ENCODE measurements at places on chromosomes 5 and 9.

DNA sequence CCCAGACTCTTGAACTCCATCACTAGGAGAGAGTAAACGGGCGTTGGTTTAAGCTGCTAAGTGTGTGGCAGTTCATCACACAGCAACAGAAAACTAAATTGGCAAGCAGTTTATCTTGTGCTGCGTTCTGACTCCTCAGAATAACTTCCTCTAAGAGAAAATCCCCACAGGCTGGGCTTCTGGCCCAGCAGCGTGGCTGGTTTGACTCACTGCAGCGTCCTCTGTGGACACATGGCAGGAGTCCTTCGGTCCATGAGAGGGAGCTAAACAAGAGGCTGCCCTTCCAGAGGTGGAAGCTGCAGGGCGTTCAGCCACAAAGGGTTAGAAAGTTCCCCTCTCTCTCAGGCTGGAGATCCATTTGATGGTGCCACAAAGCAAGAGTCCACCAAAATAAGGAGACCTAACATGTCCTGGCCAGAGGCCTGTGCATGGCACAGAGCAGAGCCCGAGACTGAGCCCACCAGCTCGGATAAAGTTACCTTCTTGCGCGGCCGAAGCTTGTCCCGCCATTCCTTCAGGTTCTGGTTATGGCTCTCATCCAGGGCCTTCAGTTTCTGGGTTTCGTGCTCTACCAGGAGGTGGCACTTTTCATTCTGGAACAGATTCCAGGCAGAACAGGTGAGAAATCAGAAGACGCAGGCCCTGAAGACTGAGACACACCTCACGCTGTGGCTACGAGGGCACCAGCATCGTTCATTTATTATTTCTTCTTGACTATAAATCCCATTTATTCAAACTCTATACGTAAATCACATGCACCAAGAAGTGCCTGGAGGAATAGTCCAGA, 46.2 kb upstream of the FBXW11 start:
- no peak for DNase-seq

- peak; percentile 85 for DNase-seq
These were observed 169.1 kb upstream of the PIK3R1 start for GRCh38 chr5:68046445-68046844.

DNA sequence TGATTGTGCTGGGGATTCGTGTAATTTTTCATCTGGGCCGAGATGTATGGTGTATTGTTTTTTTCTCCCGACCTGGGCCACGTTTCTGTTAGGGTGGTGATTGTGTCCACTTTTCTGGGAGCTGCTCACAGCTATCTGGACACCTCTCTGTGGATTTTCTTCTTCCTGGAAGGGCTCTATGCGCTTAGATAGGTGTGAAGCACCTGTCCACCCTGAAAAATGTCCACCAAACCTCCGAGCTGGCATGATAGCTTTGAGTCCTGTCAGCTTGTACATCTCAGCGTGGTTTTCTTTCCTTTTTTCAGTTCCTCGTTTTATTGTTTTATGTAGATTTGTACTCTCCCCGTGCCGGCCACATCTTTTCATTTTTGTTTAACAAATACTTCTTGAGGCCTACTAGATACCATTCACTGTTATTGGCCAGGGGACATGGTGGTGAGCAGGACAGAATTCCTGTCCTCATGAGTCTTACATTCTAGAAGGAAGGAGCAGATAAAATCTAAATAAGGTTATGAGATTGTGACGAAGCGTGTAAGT, 1.1 kb downstream of the UGCG start:
- peak; percentile 32 for DNase-seq

- peak; percentile 21 for DNase-seq
These were observed 57.2 kb downstream of the COL5A1 start for GRCh38 chr9:134698587-134699342.

DNA sequence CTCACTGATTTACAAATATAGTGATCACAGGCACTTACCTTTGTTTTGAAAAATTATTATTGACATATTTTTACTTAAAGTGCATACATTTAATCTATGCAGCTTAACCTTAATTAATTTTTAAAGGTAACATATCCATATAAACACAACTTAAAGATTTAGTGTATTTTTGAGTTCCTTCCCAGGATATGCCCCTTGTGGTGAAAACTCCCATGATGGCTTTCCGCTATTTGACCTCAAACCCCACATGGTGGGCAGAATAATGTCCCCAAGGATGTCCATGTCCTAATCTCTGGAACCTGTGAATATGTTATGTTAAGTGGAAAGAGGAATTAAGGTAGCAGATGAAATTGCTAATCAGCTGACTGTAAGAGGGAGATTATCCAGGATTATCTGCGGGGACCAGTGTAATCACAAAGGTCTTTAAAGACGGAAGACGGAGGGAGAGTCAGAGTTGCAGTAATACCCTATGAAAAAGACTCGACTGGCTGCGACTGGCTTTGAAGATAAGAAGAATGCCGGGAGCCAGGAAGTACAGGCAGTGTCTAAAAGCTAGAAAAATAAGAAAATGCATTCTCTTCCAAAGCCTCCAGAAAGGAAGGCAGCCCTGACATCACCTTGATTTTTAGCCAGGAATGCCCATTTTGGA, 193.9 kb downstream of the ICE1 start:
- no peak for DNase-seq

GRCh38 chr9:124047251-124047672, 35.7 kb downstream of the LHX2 start:
- DNase-seq = no peak

- DNase-seq = no peak
These were observed 393.9 kb upstream of the RIOK2 start for GRCh38 chr5:97576956-97577355.

DNA sequence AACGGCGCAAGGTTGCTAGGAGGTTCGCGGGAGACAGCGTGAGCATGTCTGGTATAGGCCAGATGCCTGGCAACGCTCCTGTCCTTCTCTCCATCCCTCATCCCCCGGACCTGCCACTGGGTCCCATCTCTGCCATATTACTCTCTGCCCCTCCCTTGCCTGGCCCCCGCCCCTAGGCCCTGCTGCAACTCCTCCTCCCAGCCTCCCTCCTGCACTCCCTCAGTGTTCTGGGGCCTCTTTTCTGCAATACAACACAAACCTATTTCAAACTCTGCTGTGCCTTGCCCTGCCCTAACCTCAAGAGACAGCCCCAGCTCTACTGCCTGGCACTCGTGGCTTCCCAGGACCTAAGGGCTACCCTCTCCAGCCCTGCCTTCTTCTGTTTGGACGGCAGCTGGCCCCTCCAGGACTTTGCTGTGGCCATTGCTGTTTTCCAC, 8.9 kb upstream of the DBN1 start:
- no peak for DNase-seq

GRCh38 chr5:168642019-168642418, 62.9 kb upstream of the PANK3 start:
- no peak for DNase-seq
